ENCODE measurements at places on chromosomes 16 and 17. TPM values are rescaled to one million over a fixed set of nuclear protein-coding genes. Genes with fewer than 3 reads are reported as not detected.

DNA sequence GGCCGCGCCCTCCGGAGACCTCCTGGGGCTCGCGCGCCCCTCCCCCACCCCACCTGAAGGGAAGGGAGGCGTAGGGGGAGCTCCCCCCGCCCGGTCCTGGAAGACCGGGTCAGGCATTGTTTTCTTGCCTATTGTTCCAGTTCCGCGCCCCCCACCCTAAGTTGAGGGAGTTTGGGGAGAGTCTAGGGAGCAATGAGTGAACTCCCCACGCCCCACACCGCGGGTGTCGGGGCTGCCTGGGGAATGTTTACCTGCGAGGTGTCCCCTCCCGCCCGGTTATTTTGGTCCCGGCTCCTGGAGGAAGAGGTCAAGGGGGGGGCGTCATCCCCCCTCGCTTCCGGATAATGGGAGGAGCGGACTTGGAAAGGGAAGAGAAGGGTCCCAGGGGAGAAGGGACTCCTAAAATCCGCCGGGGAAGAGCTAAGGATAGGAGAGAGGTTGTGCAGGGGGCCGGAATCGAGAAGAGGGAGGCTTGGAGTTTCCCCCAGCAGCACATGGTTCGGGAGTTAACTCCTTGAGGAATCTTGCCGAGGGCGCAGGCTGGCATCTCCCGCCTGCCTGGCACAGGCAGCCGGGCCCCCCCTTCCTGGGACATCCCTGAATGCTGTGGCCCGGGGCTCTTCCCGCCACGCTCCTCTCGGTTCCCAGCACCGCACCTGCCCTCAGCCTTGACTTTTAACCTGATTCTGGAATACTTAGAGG is 881 bp downstream of the MLLT6 start:
- peak overlapping the region; percentile 97 for H3K4me3 ChIP-seq
- peaks cover 32% of the 10 kb centered on the region for H3K36me3 ChIP-seq
- H3K4me1 ChIP-seq, result peaks cover 46% of the 10 kb centered on the region
- peak overlapping the region; percentile 95 for H3K27ac ChIP-seq

DNA sequence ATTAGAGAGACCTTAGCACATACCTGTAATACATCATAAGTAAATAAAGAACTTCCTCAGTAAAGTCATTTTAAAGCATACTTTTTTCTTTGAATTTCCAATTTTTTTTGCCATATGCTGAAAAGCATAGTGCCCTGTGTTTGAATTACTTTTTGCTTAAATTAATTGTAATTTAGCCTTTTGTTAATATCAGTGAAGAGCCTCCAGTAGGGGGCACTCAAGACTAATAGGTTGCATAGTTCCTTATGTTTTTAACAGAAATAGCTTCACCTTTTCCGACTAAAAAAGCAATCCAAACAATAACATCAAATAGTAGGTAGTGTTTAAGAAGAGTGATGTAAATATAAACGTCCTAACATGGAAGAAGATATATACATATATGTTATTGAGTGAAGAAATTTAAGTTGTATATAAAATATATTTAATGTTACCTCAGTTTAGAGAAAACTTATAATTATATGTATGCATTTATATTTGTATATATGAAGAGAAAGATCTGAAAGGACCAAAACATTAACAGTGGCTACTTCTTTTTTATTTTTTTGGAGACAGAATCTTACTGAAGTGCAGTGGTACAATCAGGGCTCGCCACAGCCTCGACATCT is 18.6 kb downstream of the RAD51C start:
- no peak overlapping the region for H3K27ac ChIP-seq
- DNase-seq, result peak; percentile 36
- peaks cover 41% of the 10 kb centered on the region for H3K36me3 ChIP-seq
- H3K4me1 ChIP-seq, result no peaks in the 10 kb centered on the region
- H3K27me3 ChIP-seq, result no peaks in the 10 kb centered on the region
- no peak overlapping the region for H3K4me3 ChIP-seq

DNA sequence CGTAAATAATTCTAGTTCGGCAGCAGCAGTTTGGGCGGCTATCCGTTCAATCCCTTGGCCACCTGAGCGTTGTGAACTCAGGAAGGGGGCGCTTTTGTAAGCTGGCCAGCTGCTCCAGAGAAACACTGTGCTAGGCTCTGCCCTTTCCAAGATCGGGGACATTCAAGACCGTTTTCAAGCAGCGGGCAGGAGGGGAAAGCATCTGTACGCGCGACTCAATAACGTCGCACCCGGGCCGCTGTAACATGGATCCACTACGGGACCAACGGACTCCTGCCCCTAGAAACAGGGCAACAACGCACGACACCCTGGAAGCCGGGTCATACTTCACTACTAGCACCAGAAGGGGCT is 463 bp downstream of the TOP2A start:
- no peak for DNase-seq
- no peak overlapping the region for H3K27ac ChIP-seq
- peak overlapping the region; percentile 71 for H3K4me3 ChIP-seq
- H3K36me3 ChIP-seq, result no peaks in the 10 kb centered on the region
- peaks cover 25% of the 10 kb centered on the region for H3K4me1 ChIP-seq
- no peaks in the 10 kb centered on the region for H3K27me3 ChIP-seq

The SMPD3 gene
- 34.3 TPM for total RNA-seq

GRCh38 chr17:12290207-12290606 is 269.5 kb downstream of the MAP2K4 start:
- H3K4me1 ChIP-seq, result no peaks in the 10 kb centered on the region
- no peak overlapping the region for H3K27ac ChIP-seq
- no peaks in the 10 kb centered on the region for H3K36me3 ChIP-seq
- no peak overlapping the region for H3K4me3 ChIP-seq
- DNase-seq, result peak; percentile 7

- no peaks in the 10 kb centered on the region for H3K36me3 ChIP-seq
- H3K4me3 ChIP-seq, result no peak overlapping the region
- no peak for DNase-seq
- no peaks in the 10 kb centered on the region for H3K4me1 ChIP-seq
Measured at GRCh38 chr16:6247775-6248174, 1084.9 kb upstream of the RBFOX1 start.

The UNC13D gene
- 45.5 TPM for total RNA-seq

The CNGB1 gene
- 18.0 TPM for total RNA-seq

The HBQ1 gene
- total RNA-seq, result not detected

DNA sequence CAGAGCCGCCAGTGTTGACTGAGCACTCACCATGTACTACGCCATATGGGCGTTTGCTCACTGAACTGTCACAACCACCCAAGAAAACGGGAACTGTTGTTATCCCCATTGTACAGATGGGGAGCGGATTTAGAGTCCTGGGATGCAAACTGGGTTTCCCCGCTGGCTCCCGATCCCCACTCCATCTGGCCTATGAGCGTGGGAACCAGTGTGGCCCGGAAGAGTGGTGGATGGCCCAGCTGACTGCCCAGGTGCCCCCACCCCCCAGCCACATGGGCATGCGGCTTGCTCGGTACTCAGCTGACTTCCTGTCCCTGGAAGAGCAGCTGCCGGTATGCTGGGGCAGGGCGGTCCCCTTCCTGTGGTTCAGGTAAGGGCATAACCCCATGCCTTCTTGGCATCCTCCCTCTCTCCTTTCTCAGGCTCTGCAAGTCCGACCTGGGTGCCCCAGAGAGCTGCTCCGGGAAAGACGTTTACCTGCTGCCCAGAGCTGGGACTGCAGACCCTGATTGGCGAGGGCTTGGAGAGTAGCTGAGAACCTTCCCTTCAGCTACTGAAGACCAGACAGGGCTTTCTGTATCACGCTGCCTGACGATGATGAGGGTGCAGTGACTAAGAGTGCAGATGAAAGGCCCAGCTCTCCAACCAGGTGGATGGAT is 16.2 kb downstream of the SOCS3 start:
- H3K4me3 ChIP-seq, result peak overlapping the region; percentile 17
- H3K27me3 ChIP-seq, result no peaks in the 10 kb centered on the region
- no peaks in the 10 kb centered on the region for H3K36me3 ChIP-seq
- DNase-seq, result peak; percentile 50
- peak overlapping the region; percentile 96 for H3K27ac ChIP-seq

- H3K36me3 ChIP-seq, result no peaks in the 10 kb centered on the region
- H3K27ac ChIP-seq, result no peak overlapping the region
- H3K4me3 ChIP-seq, result peak overlapping the region; percentile 0
- peaks cover 48% of the 10 kb centered on the region for H3K4me1 ChIP-seq
Measured at GRCh38 chr17:79788989-79789942, 7.6 kb downstream of the CBX8 start.

DNA sequence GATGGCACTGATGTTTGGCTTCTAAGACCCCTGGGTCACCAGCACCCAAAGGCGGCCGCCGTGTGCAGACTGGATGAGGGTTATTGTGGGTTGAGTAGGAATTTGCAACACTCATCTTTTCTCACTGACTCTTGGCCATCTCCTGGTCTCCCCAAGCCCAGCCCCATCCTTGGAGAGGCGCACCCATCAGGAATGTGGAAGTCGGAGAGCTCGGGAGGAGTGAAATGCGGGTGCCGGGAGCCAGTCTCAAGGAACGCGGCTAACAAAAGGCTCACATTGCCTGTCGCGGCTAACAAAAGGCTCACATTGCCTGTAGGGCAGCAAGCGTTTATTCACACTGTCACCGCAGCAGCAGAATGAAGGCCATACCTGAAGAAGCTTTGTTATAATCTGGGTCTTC is 248.6 kb downstream of the FOXL1 start:
- no peak overlapping the region for H3K4me3 ChIP-seq
- H3K4me1 ChIP-seq, result no peaks in the 10 kb centered on the region
- no peak overlapping the region for H3K27ac ChIP-seq
- no peaks in the 10 kb centered on the region for H3K36me3 ChIP-seq

DNA sequence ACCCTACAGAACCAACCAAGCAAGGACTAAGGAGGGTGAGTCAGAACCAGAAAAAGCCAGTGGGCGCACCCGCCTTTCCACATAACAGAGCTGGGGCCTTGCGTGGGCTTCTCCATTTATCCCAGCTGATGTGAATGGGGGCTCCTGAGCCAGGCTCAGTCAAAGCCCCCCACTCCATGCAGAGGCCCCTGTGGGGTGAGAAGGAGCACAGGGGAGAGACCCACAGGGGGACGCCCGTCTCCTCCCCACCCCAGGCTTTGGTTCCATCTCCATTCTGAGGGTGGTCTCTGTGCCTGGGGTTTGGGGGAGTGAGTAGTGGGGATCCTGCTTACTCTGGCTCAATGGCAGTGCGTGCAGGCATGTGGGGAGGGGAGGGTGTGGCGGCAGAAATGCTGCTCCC is 210.1 kb upstream of the TNRC6C start:
- no peaks in the 10 kb centered on the region for H3K27me3 ChIP-seq
- no peak overlapping the region for H3K4me3 ChIP-seq

DNA sequence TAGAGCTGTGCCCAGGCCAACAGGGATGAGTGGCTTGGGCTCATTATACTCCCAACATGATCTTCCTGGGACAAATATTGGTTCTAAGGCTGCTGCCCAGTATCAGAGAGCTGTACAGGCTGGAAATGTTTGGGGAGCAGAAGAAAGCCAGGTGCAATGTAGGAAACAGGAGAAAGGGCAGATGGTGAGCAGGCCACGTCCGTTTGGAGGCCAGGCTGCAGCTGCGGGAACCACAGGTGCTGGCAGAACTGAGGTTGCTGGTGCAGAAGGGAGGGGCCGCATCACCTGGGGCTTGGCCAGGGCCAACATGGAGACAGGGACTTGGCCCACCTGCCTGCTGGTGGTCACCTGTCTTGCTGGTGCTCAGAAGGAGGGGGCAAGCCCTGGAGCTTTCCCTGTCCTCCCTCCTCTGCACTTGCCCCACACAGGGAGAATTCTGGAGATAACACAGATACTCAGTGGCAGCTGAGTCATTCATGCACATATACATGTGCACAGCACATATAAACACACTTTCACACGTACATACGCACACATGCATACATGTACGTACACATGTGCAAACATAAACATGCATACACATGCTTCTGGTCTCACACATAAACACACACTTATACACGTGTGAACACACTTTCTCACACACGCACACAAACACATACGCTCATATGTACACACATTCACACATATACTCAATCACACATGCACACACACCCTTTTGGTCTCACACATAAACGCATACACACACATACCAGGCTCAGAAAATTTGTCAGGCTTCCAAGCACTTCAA is 67.7 kb downstream of the WSCD1 start:
- H3K4me1 ChIP-seq, result peaks cover 4% of the 10 kb centered on the region
- H3K27me3 ChIP-seq, result no peaks in the 10 kb centered on the region
- no peak for DNase-seq

- peaks cover 60% of the 10 kb centered on the region for H3K4me1 ChIP-seq
- peak overlapping the region; percentile 82 for H3K27ac ChIP-seq
- H3K4me3 ChIP-seq, result no peak overlapping the region
- no peaks in the 10 kb centered on the region for H3K27me3 ChIP-seq
Measured at GRCh38 chr17:18191236-18191667, 7.6 kb downstream of the ALKBH5 start.

The EMP2 gene
- total RNA-seq, result 57.6 TPM

DNA sequence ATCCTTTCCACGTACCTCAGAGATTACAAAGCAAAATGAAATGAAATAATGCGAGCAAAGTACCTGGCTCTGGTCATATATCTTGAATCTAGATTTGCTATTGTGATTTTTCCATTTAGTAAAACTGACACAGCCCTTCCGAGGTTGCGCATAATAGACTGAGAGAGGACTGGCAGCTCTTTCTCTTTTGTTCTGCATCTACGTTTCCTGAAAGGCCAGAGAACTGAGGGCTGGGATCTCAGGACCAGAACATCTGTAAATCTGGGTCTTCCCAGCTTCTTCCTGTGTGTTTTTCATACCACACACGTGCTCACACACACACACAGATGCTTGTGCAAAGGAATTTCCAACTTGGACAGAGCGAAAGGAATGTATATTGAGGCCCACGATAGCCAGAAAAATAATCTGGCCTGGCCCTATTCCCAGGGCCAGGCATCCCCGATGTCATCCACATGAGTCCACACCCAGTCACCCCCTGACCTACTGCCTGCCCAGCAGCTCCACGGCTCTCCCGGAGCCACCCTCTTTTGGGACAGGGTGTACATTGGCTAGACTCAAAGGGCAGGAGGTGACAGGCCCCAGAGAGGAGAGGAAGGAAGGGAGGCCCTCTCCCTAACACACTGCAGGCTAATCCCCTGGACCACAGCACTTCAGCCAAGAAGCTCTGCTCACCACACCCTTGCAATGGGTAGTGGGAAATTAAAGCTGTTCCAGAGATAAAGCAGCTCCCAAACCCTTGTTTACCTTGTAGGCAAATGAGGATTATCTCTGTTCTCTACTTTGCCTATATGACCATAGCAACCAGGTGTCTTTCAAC is 41.8 kb downstream of the NOL11 start:
- H3K4me1 ChIP-seq, result peaks cover 6% of the 10 kb centered on the region
- no peaks in the 10 kb centered on the region for H3K27me3 ChIP-seq
- no peak overlapping the region for H3K4me3 ChIP-seq
- DNase-seq, result peak; percentile 56
- no peak overlapping the region for H3K27ac ChIP-seq

- H3K27me3 ChIP-seq, result peaks cover 97% of the 10 kb centered on the region
- peak overlapping the region; percentile 56 for H3K4me3 ChIP-seq
- peaks cover 53% of the 10 kb centered on the region for H3K4me1 ChIP-seq
- H3K36me3 ChIP-seq, result no peaks in the 10 kb centered on the region
- H3K27ac ChIP-seq, result peak overlapping the region; percentile 69
- DNase-seq, result peak; percentile 72
Measured at GRCh38 chr16:88939972-88940861, 36.8 kb downstream of the CBFA2T3 start.

The USP31 gene
- 9.9 TPM for total RNA-seq

DNA sequence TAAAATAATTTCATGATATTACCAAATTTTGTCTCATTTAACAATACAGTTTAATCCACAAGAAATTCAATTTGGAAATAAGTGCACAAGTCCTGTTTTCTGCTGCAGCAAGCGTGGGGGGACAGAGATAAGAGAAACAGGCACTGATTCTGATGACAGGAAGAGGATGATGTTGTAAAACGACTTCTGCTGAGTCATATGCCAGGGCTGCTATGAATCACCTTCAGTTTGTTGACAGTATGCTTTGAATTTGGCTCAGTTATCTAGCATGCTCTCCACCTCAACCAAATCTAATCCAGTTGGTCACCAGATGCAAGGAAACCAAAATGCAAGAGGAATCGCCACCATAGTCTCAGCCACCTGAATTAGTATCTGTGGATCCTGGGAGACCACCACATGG is 244.1 kb upstream of the MON1B start:
- no peaks in the 10 kb centered on the region for H3K36me3 ChIP-seq
- no peak overlapping the region for H3K27ac ChIP-seq
- DNase-seq, result no peak
- H3K4me3 ChIP-seq, result no peak overlapping the region
- H3K4me1 ChIP-seq, result no peaks in the 10 kb centered on the region

All from stomach (tissue), 19 donors.